ENCODE measurements at places on chromosomes 12 and 14.

- no peaks in the 10 kb centered on the region for H3K36me3 ChIP-seq
- no peak overlapping the region for H3K4me3 ChIP-seq
- peaks cover 6% of the 10 kb centered on the region for H3K27me3 ChIP-seq
- no peak overlapping the region for H3K27ac ChIP-seq
- H3K4me1 ChIP-seq: no peaks in the 10 kb centered on the region
- DNase-seq: no peak
These were observed 602.9 kb downstream of the TMEM121 start for GRCh38 chr14:106129274-106129673.

DNA sequence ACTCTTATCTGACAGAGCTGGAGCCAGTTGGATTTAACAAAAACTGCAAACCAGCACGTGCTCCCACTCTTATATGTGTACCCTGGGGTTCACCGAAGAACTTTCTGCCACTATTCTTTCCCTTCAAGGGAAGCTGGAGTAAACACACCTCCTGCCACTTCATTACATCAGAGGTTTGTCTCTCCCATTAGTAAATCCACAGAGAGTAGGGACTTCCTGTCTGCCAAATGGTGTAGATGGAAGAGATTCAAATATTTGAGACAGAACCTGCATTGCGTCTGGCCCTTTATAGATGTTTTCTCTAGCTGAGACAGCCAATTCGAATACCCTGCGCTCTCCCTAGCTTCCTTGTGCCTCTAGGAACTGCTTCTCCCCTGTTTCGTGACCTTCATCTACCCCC, 29.1 kb upstream of the AEBP2 start:
- no peak overlapping the region for H3K4me3 ChIP-seq
- no peak overlapping the region for H3K27ac ChIP-seq
- no peaks in the 10 kb centered on the region for H3K4me1 ChIP-seq
- H3K36me3 ChIP-seq: no peaks in the 10 kb centered on the region
- DNase-seq: no peak
- no peaks in the 10 kb centered on the region for H3K27me3 ChIP-seq

- no peak overlapping the region for H3K4me3 ChIP-seq
- no peaks in the 10 kb centered on the region for H3K27me3 ChIP-seq
- no peaks in the 10 kb centered on the region for H3K36me3 ChIP-seq
- DNase-seq: no peak
- H3K27ac ChIP-seq: no peak overlapping the region
These were observed 33.8 kb downstream of the STK38L start for GRCh38 chr12:27277846-27278260.

GRCh38 chr14:100890061-100890850, 13.3 kb downstream of the RTL1 start:
- H3K36me3 ChIP-seq: no peaks in the 10 kb centered on the region
- H3K4me1 ChIP-seq: no peaks in the 10 kb centered on the region
- no peak for DNase-seq
- no peak overlapping the region for H3K27ac ChIP-seq

- peaks cover 16% of the 10 kb centered on the region for H3K36me3 ChIP-seq
- DNase-seq: no peak
- no peak overlapping the region for H3K4me3 ChIP-seq
- no peaks in the 10 kb centered on the region for H3K4me1 ChIP-seq
- no peak overlapping the region for H3K27ac ChIP-seq
These were observed 31.2 kb downstream of the SUPT16H start for GRCh38 chr14:21352587-21352986.
